Activated CD4-positive, alpha-beta T cell treated with anti-CD3 and anti-CD28 coated beads, Interleukin-2, amount 10 ng/mL, durations not matched to agents 7 days and 5 days (primary cell): ENCODE measurements at places on chromosomes 5 and 9.

GRCh38 chr9:121597698-121598166 is 53.7 kb upstream of the DAB2IP start:
- DNase-seq, result no peak

GRCh38 chr5:121525706-121526105 is 326.0 kb upstream of the FTMT start:
- no peak for DNase-seq

DNA sequence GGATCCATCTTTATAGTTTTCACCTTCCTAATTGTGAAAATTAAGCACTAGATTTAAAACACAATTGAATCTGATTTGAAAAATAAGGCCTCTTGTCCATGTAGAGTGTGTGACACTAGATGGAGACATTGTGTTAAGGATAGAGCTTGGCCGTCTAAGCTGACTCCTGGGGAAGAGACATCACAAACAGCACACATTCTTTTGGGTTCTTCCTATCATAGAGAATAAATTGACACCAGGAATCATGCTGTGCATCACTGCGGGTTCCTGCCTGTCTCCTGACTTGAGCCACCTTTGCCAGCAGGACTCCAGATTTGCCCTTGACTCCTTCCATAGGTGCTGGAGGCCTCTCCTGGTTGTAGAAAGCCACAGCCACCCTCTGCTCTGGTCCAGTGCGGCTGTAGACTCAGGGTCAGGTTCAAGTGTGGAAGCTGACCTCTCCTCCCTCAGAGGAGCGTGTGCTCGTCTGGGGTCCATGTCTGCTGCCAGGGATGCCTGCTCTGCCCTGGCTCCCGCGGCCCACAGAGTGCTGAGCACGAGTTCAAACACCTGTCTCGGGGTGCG is 11.2 kb downstream of the ROPN1L start:
- peak; percentile 50 for DNase-seq

GRCh38 chr9:128001779-128002298 is 21.1 kb upstream of the EEIG1 start:
- no peak for DNase-seq

DNA sequence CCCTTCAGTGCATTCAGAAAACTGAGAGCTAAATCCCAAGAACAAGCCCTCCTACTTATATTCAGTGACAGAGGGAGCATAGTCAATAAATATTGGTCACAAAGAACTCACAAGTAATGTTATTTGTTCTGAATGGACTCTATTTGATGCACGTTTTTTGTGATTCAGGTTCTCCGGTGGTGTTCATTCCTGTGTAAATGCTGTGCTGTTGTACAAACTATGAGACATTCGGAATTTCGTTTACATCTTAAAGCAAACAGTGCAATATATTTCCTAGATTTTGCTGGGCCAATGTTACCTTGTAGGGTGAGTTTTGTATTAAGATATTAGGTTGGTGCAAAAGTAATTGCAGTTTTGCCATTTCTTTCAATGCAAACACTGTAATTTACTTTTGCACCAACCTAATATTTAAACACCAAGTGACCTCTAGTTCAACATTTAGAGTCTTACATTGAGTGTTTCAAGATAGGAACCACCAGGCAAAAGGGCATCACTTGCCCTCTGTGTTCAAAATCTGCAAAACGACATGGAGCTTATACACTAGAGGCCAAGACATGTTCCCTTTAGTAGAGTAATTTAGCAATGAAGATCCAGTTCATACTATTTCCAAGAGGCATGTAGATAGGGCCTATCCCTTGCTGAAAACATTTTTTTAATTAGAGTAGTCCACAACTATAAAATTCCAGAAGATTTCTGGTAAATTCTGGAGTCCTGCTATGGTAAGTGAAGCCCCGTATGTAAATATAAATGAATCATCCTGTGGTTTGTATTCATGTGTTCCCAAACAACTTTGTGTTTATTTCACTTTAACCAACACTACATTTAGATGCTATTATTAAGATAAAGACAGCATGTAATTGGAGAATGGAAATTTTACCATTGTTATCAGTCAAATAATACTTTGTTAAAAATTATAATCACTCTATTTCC is 444.0 kb upstream of the PTGER4 start:
- no peak for DNase-seq
